ENCODE measurements at places on chromosomes 4 and X. TPM values are rescaled to one million over a fixed set of nuclear protein-coding genes. Genes with fewer than 3 reads are reported as not detected.

DNA sequence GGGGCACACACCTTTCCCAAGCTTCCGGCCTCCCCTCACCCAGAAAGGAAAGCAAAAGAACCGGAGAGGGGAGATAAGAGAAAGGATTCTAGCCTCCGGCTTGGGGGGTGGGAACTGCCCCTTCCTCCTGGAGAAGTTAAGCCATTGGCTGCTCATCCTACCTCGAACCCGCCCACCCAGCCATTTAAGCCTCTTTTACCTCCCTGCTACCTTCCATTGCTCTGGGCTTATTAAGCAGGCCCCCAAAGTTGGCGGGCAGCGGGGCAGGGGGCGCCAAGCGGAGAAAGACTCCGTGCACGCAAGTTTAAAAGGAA lies 2.3 kb downstream of the MAML3 start:
- DNase-seq = peak; percentile 89

DNA sequence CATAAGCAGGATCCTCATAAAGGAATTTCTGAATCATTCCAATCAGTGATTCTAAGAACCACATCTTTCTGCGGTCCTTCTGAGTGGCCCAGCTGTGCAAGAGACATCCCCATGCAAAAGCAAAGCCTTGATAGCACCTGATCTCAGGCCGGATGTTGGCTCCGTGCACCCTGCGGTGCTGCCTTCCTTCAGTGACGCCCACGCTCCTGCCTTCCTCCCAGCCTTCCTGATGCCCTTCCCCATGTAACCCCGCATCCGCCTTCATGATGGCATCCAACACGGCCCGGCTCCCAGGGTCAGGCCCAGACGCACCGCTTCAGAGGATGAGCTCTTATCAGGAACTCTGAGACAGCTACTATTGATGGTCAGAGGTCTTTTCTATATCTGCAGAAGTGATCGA lies 20.4 kb upstream of the CYP4V2 start:
- no peak for DNase-seq

GLOD5 gene
- 0.85 TPM for polyA plus RNA-seq

SYTL5 gene
- polyA plus RNA-seq = 4.1 TPM

C4orf50 gene
- 0.01 TPM for polyA plus RNA-seq
